Renal pelvis (tissue), 12 donors: ENCODE measurements at places on chromosomes 7 and 10. TPM values are rescaled to one million over a fixed set of nuclear protein-coding genes. Genes with fewer than 3 reads are reported as not detected.

CHAT gene
- polyA plus RNA-seq = not detected

DNA sequence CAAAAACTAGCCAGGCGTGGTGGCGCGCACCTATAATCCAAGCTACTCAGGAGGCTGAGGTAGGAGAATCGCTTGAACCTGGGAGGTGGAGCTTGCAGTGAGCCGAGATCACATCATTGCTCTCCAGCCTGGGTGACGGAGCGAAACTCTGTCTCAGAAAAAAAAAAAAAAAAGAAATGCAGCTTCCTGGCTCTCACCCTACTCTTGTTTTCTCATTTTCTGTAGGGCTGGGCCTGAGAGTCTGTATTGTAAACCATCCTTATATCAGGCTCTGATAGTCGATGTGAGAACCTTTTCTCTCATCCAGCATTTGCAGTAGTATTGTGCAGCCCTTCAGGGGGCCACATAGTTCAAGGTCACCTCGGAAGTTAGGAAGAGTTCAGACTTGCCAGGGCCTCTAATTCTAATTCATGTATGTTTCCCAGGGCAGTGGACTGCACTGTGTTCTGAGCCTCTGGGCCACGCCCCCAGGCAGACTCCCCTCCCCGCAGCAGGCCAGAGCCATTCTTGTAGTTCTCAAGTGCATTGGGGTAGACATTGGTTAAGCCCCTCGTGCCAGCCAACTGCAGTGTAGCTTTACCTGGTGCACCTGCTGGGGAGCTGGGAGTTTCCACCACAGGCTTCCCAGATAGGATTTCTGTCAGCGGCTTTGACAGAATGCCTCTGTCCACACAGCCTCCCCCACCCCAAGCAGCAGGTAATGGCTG, 38.3 kb upstream of the PDCD4 start:
- DNase-seq = no peak

GRCh38 chr7:179948-180694, 12.2 kb upstream of the FAM20C start:
- no peak for DNase-seq

LIPK gene
- polyA plus RNA-seq = not detected

PVRIG gene
- 9.2 TPM for polyA plus RNA-seq

DNA2 gene
- 14.8 TPM for polyA plus RNA-seq

DNA sequence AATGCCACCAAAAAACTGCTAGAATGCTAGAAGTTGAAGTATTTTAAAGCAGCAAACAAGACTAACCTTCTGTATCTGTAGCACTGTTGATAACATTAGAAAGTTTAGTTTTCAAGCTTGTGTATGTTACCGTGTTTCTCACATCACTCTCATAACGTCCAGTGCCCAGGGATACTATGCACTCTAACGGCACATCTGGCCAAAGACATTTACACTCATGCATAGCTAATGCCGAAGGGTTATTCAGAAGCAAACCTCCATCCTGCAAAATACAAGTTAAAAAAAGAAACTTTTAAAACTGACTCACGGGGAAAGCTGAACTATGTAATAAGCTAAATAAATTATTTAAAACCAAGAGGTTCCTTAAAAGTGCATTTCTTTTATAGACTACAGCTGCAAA, 22.9 kb upstream of the NRCAM start:
- no peak for DNase-seq

GRCh38 chr10:30857803-30858202, 173.9 kb downstream of the ZNF438 start:
- no peak for DNase-seq

DNA sequence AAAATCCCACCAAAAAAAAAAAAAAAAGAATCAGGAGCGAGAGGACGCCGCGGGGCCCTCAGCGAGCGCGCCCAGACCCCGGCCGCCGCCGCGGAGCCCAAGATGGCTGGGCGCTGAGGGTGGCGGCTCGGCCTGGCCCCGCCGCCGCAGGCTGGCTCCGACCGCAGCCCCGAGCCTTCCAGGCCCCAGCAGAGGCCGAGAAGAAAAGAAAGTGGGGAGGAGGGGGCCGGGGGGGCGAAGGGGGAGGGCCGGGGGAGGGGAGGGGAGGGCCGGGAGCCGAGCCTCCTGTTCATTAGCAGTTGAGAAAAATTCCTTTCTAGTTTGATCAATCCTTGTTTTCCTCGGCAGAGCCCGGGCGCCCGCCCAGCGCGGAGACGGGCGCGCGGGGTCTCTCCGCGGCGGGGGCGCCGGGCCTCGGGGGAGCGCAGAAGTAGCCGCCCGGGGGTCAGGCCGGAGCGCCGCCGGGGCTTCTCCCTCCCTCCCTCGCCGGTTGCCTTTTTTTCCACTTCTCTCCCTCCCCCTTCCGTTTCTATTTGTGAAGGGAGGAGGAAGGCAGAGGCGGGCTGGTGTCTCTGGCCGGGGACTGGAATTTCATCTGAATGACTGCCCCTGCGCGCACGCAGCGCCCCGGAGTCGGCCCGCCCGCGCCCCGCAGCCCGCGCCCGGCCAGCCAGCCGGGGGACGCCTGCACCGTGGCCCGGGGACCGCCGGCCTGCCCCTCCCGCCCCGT, 778 bp upstream of the TRIM8 start:
- no peak for DNase-seq

DNA sequence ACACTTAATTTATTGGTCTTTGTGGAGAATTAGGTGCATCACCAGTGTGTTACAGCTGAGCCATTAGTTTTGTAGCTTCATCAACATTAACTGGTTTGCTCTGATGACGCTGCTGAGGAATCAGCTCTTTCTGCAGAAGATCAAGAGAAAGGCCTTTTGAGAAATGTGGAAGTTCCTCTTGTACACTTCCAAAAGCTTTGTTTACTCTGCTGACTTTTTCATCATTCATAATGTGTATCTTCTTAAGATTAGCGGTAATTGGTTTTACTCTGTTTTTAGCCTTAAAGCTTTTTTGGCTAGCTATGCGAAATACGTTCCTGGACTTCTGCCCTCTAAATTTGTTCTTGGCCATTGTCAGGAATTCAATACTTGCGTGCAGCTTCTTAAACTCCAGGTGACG, 8.2 kb upstream of the PHYH start:
- no peak for DNase-seq

DNA sequence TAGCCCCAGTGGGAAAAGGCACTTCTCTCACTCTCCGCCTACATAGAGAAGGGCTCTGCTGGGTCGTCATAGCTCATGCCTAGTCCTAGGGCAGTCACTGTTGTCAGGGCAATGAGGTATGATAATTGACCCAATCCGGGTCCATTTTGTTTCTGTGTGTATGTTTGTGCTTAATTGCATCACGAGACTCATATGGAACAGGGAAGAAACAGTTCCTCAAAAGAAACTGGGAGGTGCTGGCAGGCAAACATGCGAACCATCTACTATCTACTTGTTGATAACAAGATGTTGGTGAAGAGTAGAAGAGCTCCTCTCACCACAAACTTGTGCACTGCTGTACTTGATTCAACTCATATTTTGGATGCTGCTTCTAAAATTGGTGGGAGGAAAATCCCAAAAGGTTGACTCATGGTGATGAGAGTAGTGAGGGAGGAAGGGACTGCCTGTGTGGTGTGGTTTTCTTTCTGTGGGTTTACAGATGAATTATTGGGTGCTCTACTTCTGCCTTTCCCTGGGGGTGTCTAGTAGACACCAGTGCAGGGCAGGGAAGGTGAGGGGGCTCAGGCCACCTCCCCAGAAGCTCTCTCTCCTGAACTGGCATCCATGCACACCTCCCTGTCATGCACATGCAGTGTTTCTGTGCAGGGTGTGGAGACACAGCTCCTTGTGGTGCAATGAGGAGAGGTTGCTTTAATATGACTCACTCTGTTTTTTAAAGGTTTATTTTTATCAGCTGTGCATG, 29.4 kb downstream of the LSMEM1 start:
- no peak for DNase-seq

- no peak for DNase-seq
These were observed 132.6 kb downstream of the CAMK1D start for GRCh38 chr10:12481924-12482323.

GDF10 gene
- polyA plus RNA-seq = 2.3 TPM

DNA sequence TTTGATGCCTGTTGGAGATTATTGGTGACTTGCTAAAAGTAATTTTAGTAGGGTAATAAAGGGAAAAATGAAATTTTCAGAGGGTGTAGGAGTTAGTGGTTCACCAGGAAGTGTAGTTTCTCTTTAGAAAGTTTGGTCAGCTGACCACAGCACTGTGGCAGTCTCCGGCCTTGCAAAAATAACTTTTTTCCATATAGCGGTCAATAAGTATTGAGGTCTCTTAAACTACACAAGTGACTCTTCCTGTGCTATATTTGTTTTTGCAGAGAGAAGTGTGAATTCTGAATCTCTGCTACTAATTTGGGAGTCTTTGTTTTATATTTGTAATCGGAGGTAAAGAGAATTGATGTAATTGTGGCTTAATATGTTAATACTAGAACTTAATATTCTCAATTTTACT, 24.3 kb downstream of the PTPN12 start:
- no peak for DNase-seq

TMEM236 gene
- 0.24 TPM for polyA plus RNA-seq

GRCh38 chr10:87642988-87643387, 16.7 kb upstream of the PAPSS2 start:
- no peak for DNase-seq

STEAP2 gene
- polyA plus RNA-seq = 11.3 TPM

DNA sequence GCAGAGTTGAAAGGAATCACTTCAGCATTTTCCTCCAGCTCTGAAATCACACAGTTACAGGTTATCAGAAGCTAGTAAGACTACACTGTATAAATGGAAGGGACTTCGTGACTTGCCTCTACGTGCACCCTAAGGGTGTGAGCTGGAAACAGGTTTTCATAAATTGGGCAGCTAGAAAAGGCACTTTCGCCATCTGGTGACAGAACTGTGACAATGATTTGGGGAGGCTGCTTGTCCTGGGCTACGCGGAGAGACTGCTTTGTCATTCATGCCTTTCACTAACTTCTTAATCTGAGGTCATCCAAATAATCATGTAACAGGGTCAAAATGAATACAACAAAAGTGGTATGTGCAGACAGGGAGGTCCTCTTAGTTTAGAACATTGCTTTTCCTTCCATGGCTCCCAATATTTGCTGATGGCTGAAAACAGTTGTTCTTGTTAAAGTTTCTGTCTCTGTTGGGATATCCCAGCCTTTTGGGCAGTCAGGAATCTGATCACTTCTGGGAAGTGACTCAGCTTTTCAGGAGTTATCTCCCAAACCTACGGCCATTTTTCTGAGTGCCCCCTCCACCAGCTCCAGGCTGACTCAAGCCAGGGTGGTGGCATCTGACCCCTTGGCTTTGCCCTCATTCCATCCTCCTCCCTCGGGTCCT, 17.8 kb downstream of the VWC2 start:
- no peak for DNase-seq

DNA sequence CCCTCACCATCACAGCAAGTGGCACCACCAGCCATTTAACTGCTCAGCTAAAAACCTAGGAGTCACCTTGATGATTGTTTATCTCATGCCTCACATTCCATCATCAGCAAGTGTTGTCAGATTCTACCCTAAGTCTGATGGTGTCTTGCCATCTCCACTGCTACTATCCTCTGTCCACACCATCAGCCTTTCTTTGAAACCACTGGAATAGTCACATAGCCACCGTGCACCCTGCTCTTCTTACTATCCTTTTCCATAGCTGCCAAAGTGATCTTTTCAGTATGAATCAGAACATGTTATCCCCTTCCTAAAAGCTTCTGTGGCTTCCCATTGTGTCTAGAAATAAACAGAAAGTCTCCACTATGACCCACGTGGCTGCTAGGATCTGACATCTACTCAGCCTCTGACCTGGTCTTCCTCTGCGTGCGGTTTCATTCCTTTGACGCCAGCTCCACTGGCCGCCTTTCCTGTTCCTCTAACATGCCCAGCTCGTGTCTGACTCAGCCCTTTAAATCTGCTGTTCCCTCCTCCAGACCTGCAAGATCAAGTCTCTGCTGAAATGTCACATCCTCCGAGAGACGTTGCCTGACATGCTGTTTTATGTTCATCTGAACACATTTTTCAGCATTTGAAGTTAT, 16.5 kb upstream of the CHN2 start:
- DNase-seq = no peak

DNA sequence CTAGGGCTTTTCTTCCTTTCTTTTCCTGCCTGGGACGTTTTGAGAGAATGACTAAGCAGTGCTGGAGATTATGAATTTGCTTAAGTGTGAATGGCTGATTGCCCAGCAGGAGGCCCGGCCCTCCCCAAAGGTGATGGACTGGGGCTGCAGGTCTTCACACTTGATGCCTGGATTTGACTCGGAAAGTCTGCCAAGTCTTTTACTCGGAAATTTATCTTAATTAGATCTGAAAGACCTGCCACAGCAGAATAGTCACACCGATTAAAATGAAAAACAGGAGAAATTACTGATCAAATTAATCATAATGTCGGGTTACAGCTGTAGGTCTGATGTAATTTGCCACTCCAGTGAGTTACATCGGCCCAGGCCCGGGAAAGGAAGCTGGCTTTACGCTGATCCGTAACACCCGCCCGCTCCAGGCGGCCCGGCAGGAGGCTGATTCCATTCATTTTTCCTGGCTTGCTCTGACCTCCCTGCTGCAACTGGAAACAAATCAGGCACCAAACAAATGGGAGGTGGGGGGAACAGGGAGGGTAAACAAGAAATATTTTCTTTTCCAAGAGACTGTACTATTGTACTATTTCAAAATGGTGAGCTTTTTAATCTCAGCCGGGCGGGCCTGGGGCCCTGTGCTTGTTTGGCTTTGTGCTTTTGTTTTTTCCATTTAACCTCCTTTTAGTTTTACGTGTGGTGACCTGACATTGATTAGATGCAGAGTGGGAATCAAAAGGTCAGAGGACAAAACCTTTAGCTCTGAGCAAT, 212.4 kb upstream of the YAE1 start:
- peak; percentile 88 for DNase-seq

SBDS gene
- polyA plus RNA-seq = 103 TPM

GRCh38 chr7:311131-311680, 21.2 kb downstream of the FOXL3 start:
- DNase-seq = no peak

DNA sequence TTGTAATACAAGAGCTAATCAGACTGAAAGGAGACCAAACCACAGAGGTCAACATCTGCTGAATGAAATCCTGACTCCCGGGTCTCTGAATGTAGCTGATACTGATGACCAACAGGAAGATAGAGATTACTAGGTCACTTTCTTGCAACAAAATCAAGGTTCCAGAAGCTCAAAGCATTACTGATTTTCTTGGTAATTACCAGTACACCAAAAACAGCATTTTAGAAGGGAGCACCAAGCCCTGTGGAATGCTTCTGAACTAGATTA, 177.7 kb downstream of the SLC25A13 start:
- DNase-seq = no peak
